ENCODE measurements at places on chromosomes 11 and 22. TPM values are rescaled to one million over a fixed set of nuclear protein-coding genes. Genes with fewer than 3 reads are reported as not detected.
A peak's percentile ranks its signal among the peaks of the same experiment; 100 is the strongest.

Gene TRPM5
- polyA plus RNA-seq = not detected

Gene TYR
- polyA plus RNA-seq = not detected

- DNase-seq = no peak
- H3K27ac ChIP-seq = no peak overlapping the region
- no peaks in the 10 kb centered on the region for H3K36me3 ChIP-seq
- H3K27me3 ChIP-seq = no peaks in the 10 kb centered on the region
- no peaks in the 10 kb centered on the region for H3K4me1 ChIP-seq
These were observed 26.7 kb downstream of the ANKRD42 start for GRCh38 chr11:83220260-83220659.

Gene MYOD1
- polyA plus RNA-seq = not detected

- no peaks in the 10 kb centered on the region for H3K27me3 ChIP-seq
- no peak for DNase-seq
- H3K4me1 ChIP-seq = peaks cover 5% of the 10 kb centered on the region
- no peak overlapping the region for H3K4me3 ChIP-seq
- no peaks in the 10 kb centered on the region for H3K36me3 ChIP-seq
- H3K27ac ChIP-seq = no peak overlapping the region
These were observed 99.6 kb downstream of the BRD1 start for GRCh38 chr22:49727881-49728569.

Gene NXPE4
- polyA plus RNA-seq = not detected

Gene TSPAN18
- 21.7 TPM for polyA plus RNA-seq

Gene OOSP2
- not detected for polyA plus RNA-seq

Gene FDXACB1
- 6.9 TPM for polyA plus RNA-seq

Gene OR10D3
- not detected for polyA plus RNA-seq

Gene MS4A15
- not detected for polyA plus RNA-seq

Gene HPS4
- 21.5 TPM for polyA plus RNA-seq

DNA sequence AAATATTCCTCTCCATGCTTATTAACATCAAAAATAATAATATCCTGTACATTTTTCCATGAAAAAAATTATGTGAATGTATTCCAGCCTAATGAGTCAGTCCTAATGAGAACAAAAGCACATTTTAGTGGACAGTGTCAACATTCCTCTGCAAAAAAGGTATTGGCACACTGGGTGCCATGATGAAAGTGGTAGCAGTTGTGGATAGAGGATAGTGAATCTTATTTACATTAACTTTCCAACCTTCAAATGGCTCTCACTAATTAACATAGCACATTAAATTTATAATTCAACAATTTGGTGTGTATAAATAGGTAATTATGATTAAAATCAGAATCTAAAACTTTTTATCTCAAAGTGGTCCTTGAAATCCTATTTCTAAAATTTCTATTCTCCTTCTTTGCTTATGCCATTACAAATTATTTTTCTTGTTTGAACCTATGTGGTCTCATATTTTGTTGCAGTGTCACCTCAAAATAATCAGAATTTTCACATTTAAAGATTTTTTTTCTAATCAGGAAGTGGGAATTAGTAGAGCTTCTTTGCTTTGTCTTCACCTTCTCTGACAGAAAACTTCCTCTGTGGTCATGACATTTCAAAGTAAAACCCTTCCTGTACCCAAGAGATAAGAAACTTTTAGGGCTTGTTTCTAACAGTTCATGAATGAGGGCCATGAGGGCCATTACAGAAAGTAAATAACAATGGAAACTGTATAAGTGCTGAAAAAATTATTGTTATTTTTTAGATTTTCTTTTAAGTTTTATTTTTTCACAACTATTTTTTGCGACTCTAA lies 18.7 kb downstream of the SOX6 start:
- H3K4me3 ChIP-seq = no peak overlapping the region
- DNase-seq = no peak
- no peaks in the 10 kb centered on the region for H3K36me3 ChIP-seq
- no peak overlapping the region for H3K27ac ChIP-seq
- no peaks in the 10 kb centered on the region for H3K4me1 ChIP-seq
- no peaks in the 10 kb centered on the region for H3K27me3 ChIP-seq

Gene SOX10
- not detected for polyA plus RNA-seq

Gene CRYBB2
- polyA plus RNA-seq = not detected

- H3K36me3 ChIP-seq = no peaks in the 10 kb centered on the region
- no peaks in the 10 kb centered on the region for H3K4me1 ChIP-seq
- no peak overlapping the region for H3K4me3 ChIP-seq
- H3K27ac ChIP-seq = no peak overlapping the region
- H3K27me3 ChIP-seq = no peaks in the 10 kb centered on the region
These were observed 532.7 kb downstream of the NTM start for GRCh38 chr11:131903074-131903473.

Gene LYVE1
- not detected for polyA plus RNA-seq

GRCh38 chr11:67272327-67273259 lies 6.3 kb downstream of the GRK2 start:
- no peaks in the 10 kb centered on the region for H3K27me3 ChIP-seq
- peak overlapping the region; percentile 94 for H3K4me3 ChIP-seq
- peaks cover 93% of the 10 kb centered on the region for H3K4me1 ChIP-seq
- no peak for DNase-seq

- no peak overlapping the region for H3K4me3 ChIP-seq
- H3K27ac ChIP-seq = no peak overlapping the region
- H3K36me3 ChIP-seq = no peaks in the 10 kb centered on the region
- H3K4me1 ChIP-seq = no peaks in the 10 kb centered on the region
- H3K27me3 ChIP-seq = no peaks in the 10 kb centered on the region
These were observed 3.5 kb downstream of the MUC2 start for GRCh38 chr11:1078191-1078601.

GRCh38 chr22:17265649-17266248 lies 46.5 kb upstream of the ADA2 start:
- no peak overlapping the region for H3K4me3 ChIP-seq
- no peak for DNase-seq

Gene GGT1
- polyA plus RNA-seq = 2.4 TPM

DNA sequence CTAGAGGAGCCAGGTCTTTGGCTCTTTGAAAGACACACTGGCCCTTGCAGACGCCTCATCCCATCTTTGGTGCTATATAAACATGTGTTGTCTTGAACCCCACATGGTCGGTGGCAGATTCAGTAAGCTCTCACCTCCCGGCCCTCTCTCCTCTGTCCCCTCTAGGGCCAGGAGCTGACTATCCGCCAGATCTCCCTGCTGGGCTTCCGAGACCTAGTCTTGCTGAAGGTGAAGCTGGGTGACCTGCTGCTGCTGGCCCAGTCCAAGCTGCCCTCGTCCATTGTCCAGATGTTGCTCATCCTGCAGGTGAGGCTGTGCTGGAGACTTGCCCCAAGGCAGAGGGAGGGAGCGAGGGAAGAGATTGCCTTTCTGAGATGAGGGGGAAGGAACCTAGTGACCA lies 63.9 kb downstream of the TRAF6 start:
- no peaks in the 10 kb centered on the region for H3K36me3 ChIP-seq
- no peak overlapping the region for H3K4me3 ChIP-seq
- DNase-seq = no peak
- H3K4me1 ChIP-seq = peaks cover 8% of the 10 kb centered on the region

Gene PAX6
- polyA plus RNA-seq = not detected

GRCh38 chr22:25797498-25798290 lies 55.7 kb downstream of the MYO18B start:
- H3K36me3 ChIP-seq = no peaks in the 10 kb centered on the region
- no peak overlapping the region for H3K4me3 ChIP-seq
- no peaks in the 10 kb centered on the region for H3K4me1 ChIP-seq
